ENCODE measurements at places on chromosomes 11 and 22.

DNA sequence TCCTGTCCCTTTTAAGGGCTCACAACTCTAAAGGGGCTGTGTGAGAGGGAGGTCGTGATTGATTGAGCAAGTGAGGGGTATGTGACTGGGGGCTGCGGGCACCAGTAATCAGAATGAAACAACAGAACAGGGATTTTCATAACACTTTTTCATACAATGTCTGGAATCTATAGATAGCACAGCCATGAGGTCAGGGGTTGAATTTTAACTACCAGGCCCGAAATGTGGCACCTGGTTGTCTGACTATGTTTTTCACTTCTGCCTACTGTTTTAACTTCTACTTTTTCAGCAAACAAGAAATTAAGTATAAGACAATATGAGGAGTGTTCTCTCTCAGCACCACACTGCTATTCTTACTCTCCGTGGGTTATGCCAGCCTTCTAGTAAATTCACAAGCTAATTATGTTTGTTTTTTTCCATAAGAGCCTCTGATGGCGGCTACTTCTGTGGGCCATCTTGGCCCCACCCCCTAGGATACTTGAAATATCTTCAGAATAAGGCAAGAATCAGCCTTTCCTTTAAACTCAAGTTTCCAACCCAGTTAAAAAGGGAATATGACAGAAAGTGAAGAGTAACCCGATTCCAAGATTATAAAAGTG lies 552.8 kb upstream of the CHORDC1 start:
- DNase-seq = no peak

- no peak for DNase-seq
Observed at GRCh38 chr11:34972892-34973291, 56.5 kb downstream of the PDHX start.

- no peak for DNase-seq
Observed at GRCh38 chr11:80146232-80146631, 705.4 kb upstream of the TENM4 start.

DNA sequence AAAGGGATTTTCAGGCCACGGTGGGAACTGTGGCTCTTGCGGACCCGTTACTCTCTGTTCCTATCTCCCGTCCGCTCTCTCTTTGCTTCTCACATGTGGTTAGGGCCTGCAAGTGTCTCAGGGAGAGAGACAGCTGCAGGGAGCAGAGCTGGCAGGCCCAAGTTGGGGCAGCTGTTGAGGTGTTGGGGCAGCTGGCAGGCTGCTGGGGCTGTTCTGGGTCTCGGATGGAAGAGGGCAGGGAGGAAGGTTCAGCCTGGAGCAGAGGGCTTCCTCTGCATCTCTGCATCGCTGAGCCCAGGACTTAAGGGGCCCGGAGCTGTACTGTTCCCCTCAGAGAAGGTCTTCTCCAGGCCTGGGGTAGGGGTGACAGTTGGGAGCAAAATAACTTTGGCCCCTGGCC lies 2.6 kb upstream of the CNIH2 start:
- no peak for DNase-seq

GRCh38 chr11:74746868-74747267 lies 1.8 kb upstream of the RNF169 start:
- DNase-seq = no peak

DNA sequence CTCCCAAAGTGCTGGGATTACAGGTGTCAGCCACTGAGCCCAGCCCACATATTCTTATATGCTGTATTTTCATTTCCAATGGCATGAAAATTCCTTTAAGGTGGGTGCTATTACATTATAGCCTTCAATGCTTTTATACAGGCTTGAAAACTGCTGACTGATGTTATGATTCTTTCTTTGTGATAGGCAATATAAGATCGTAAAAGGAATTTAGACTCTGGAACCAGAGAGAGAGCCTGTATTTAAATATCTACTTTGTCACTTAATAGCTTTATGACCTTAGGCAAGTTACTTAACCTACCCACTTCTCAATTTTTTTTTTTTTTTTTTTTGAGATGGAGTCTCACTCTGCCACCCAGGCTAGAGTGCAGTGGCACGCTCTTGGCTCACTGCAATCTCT lies 26.2 kb downstream of the AGBL2 start:
- no peak for DNase-seq

DNA sequence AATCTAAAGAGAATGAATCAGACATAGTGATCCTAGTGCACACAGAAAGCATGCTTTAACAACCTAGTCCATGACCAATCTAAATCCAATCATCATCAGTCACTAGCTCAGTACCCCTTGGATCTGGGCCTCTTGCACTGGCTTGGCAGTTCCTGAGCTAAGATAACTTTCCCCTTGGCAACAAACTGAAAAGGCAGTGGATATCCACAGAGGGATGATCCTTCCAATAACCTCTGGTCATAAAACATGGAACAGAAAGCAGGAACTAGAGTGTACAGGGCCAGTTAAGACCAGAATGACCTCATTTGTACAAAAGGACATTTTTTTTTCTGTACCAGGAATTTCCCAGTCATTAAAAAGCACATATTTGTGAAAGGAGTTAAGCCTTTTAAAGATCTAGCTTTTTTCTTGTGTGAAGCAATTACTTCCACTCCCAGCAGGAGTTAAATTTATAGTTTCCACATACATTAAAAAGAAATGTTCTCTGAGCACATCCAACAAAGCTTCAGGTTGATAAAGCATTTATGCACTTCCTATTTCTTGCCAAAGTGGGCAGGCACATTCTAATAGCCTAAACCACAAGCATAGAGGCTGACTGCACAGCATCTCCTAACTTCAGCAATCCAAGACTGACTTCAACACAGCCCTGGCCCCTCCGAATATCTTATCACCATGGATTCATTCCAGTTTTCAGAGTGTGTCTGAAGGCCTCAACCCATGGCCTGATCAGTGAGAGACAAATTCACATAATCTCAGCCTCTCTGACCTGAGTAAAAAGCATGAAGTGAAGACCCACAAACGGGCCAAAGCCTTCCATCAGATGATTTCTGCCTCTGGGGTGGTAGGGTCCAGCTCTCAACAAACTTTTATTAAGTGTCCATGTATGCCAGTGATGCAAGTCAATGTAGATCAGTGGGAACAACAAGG lies 29.9 kb downstream of the GUCY1A2 start:
- no peak for DNase-seq

DNA sequence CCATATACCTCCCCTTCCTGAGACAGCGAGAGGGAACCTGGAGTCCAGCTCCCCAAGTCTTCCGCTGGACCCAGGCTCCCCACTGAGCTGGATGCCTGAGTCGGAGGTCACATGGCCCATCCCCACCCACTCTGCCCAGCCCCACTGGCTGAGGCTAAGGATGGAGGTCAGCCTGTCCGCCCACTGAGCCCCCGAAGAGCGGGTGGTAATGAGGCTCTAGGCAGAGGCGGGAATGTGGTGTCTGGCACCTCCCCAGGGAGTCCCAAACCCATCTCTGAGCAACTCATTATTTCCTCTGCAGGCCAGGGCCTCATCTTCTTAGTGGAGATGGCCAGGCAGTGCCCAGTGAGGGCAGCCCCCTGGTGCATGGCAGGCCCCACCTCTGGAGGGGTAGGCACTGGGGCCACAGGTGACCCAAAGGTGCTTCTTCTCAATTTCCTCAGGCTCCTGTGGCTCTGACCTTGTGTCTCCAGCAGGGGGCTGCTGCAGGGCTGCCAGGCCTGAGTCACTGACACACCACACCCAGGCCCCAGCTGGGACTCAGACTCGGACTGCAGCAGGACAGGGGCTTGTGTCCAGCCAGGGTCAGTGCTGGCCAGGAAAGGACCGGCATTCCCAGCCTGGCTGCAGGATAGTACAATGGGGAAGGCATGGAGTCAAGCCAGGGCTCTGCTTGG lies 10.2 kb upstream of the PDE2A start:
- DNase-seq = no peak

GRCh38 chr11:75035911-75036565 lies 47.3 kb downstream of the NEU3 start:
- no peak for DNase-seq

- no peak for DNase-seq
Observed at GRCh38 chr11:65850217-65851082, 7.5 kb downstream of the CFL1 start.

DNA sequence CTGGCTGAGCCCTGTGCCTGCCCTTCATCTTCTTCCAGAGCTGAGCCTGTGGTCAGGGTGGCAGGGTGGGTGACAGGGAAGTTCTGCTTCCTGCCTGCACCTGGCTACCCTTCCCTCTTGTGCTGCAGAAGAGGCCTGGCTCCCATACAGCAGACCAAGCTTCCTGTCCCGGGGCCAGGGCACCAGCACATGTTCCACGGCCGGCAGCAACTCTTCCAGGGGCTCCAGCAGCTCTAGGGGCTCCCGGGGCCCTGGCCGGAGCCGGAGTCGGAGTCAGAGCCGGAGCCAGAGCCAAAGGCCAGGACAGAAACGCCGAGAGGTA lies 15.0 kb downstream of the ROBO3 start:
- DNase-seq = no peak

- DNase-seq = no peak
Observed at GRCh38 chr22:49124608-49125007, 703.1 kb downstream of the BRD1 start.

- DNase-seq = no peak
Observed at GRCh38 chr11:43947003-43947500, 4.6 kb downstream of the C11orf96 start.

- DNase-seq = no peak
Observed at GRCh38 chr11:1181853-1182535, 24.2 kb downstream of the MUC5AC start.

- no peak for DNase-seq
Observed at GRCh38 chr22:37674248-37674647, 1.2 kb upstream of the LGALS1 start.

- DNase-seq = peak; percentile 46
Observed at GRCh38 chr11:44727373-44728287, 868 bp downstream of the TSPAN18 start.

GRCh38 chr11:65357856-65358356 lies 3.4 kb downstream of the TIGD3 start:
- DNase-seq = no peak

DNA sequence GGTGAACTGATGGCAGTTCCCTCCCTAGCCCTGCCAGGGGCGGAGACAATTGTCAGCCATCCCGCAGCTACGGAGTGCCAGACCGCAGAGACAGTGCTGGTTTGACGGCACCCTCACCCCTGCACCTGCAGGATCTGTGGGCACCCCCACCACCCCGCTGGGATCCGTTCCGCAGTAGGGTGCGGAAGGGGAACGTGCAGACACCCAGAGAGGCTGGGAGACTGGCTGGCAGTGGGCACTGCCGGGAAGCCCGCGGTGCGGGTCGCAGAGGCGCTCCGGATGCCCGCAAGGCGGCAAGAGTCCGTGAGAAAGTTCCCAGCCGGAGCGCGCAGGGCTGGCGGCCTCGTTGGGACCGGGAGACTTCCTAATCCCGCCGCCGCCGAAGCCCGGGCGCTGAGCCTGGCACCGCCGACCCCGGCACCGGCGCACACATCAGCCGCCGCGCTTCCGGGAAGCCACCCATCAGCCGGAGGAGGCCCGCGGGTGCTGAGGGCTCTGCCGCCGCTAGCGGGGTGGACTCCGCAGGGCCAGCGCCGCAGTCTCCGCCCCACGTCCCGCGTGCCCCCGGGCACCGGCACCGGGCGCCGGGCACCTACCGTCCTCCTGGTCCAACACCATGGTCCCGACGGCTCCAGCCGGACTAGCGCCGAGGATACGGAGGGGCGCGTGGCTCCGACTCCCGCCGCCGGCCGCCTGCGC lies 4.3 kb upstream of the LMO1 start:
- no peak for DNase-seq
